ENCODE measurements at places on chromosomes 5 and 9.

DNA sequence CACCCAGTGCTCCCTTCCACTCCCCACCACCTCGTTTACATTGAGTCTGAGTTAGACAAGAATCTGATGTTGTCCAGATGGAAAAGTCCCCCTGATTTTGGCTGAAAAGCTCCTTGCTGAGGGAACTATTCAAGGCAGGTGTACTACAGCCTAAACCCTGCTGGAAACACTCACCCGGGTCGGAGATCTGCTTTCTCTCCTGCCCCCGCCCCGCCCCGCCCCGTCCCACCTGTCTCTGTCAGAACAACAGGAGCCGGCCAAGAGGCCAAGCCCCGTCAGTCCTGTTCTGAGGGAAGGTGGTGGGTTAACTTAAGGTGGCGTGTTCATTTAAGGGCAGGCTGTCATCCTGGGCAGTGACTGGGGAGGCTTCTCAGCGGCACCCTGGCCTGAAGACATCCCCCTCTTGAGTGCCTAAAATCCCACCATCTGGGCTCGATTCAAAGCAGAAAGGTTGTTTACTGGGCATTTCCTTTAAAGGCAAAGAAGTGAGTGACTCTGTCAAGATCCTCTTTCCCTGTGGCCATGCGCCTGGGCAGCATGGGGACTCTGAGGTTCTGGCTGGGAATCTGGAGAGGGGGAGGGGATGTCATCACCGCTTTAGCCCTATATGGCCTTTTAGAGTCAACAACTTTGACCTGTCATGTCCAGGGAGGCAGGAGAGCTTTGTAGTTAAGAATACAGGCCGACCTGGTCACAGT is 71.1 kb upstream of the NEURL1B start:
- DNase-seq, result no peak

- no peak for DNase-seq
Measured at GRCh38 chr5:143484601-143485000, 81.1 kb upstream of the NR3C1 start.

DNA sequence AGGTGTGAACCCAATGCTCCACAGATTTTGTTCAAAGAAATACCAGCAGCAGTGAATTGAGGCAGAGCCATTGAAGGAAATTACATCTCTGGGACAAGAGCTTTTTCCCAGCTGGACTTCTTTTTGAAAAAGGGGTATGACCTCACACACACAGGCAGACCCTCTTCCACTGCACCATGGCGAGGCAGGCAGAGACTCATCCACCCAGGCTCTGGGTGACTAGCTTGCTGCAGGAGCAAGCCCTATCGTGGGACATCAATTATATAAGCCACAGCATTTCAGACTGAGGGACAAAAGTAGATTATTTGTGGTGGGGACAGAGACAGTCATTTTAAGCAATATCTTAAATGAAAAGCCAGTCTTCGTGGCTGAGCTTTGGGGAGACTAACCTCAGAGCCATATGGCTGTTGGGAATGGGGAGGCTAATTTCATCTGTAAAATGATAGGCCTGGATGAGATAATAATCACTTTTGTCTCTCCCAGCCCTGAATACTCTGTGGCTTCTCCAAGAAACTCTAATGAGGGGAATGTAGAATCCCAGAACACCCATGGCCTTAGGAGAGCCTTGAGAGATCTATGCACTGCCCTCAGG is 113.1 kb upstream of the TNC start:
- no peak for DNase-seq

GRCh38 chr9:82606492-82607382 is 456.2 kb downstream of the RASEF start:
- peak; percentile 71 for DNase-seq
